ENCODE measurements at places on chromosomes 3 and 15.

DNA sequence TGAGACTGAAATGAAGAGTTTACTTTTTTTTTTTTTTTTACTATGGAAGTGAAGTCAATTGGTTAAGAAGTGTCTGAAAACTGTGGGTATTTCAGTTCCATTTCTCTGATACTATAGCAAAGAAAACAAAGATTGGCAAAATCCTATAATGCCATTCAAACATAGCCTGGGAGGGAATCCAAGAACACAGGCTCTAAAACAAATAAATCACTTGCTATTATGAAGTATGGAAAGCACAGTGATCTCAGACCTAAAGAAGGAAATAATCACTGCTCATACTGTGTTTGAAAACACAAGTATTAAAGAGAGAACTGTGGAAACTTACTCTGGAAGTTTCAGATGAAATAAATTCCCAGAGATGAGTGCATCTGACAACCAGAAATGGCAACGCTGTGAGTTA, 12.0 kb downstream of the SAMMSON start:
- DNase-seq: no peak

DNA sequence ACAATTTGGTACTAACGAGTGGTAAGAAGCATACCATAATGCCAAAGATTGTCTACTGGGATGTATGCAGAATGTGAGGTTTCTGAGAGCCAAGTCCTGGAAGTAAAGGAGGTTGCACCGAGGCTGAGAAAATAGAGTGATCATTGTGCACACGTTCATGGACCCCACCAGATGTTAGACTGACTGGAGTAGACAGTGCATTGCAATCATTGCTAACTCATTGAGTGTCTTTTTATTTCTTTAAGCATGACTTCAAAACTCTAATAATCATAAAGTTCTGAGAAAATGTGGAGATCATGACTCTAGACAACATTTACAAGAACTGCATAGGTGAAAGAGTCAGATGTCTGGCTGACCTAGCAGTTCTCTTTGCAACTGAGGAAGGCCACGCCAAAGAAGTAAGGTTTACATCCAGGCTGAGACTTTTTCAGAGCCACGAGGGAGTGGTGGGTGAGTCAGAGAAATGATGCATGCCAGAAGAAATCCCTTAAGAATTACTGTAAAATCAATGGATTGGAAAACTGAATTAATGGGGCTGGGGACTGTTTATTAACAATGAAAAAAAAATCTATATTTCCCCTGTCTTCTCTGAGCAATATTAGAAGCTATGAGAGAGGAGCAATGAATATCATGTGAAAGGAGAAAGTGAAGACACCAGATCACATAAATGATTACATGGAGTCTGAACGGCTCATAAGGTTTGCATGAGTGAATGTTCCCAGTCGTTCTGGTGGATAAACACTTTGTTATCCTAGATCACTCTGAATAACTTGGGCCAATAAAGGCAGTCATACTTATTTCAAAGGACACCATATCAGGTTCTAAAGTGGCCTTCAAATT, 76.0 kb upstream of the SLC25A26 start:
- no peak for DNase-seq

- no peak for DNase-seq
These were observed 1.2 kb upstream of the ITIH4 start for GRCh38 chr3:52831500-52832301.

DNA sequence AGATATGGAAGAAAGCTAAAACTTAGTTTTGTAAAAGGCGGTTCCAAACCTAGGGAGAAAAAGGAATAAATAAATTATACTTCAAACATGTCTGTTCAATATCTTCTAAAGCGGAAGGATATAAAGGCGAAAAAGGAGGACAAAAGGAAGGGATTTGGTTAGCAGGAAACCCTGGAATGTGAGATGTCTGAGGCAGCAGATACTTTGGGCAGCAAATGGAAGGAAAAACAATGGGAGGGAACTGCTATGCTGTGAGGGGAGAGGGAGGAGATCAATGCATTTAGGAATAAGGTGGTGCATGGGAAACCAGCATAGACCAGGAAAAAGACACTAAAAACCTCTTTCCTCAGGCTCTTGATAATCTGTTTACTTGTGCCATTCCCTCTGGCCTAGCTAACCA, 120.8 kb downstream of the DNAH12 start:
- no peak for DNase-seq

GRCh38 chr3:182713743-182714517, 79.4 kb upstream of the ATP11B start:
- peak; percentile 89 for DNase-seq

DNA sequence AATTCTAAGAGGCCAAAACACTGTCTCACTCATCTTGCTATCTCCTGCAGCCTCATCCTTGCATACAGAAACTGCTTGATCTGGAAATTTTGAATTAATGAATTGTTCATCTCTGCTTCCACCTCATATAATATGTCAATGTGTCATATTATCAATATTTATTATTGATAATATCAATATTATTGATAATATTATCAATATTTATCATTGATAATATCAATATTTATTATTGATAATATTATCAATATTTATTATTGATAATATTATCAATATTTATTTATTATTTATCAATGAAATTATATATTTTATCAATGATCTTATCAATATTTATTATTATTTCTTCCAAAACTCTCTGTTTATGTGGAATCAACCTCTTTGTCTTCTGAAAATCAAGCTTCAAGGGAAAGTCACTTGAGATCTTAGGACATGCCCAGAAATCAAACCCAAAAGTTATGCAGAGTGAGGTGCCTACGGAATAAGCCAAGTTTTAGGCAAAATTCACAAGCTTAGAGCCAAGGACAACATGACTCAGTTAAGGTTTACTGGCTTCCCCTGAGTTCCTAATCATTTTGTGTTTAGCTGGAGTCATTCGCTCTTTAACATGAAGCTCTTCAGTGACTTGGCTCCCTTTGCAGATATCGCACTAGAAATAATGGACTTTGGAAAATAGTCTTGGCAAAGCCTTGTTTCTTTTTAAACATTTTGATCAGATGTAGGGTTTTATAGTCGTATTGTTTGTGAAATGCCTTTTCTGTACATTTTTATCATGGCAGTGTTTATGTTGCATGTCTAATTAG, 297.1 kb upstream of the RARB start:
- DNase-seq: no peak

DNA sequence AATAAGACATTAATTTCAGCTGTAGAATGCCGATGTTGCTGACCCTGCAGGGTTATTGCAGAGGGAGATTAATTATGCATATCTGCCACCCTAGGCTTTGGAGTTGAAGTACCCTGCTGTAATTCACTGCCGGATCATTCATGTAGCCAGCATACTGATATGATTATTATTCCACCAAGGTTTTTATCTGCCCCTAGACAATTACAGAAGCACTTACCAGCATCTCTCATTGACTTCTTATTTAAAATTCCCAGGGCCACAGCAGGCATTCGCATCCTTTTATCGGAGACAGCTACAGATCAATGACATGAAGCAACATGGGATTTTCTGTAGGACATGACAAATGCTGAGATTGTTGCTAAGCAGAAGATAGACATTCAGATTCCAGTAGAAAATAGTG, 31.3 kb downstream of the IL1RAP start:
- DNase-seq: no peak

DNA sequence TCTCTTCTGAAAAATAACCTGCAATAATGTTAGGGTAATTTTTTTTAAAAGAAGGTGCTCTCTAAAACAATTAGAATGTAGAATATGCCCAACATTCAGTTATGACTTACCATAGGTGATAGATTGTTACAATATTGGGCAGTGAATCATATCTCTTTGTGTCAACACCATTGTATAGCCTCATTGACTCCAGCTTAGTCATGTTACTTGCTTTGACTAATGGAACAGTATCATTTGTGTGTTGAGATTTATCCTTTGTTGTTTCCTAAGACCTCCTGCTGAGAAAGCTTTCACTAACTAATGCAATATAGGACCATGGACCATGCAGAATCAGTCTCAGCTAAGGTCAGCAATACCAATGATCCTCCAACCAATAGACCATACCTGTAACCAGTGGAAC, 1106.4 kb downstream of the SI start:
- DNase-seq: no peak

GRCh38 chr3:72548981-72549380, 299.3 kb downstream of the SHQ1 start:
- no peak for DNase-seq
